ENCODE measurements at places on chromosomes 11 and 22. TPM values are rescaled to one million over a fixed set of nuclear protein-coding genes. Genes with fewer than 3 reads are reported as not detected.

- no peak overlapping the region for H3K27ac ChIP-seq
- H3K27me3 ChIP-seq = no peaks in the 10 kb centered on the region
- no peak overlapping the region for H3K4me3 ChIP-seq
- DNase-seq = no peak
- peaks cover 5% of the 10 kb centered on the region for H3K36me3 ChIP-seq
These were observed 13.0 kb downstream of the CLPB start for GRCh38 chr11:72421351-72421750.

- no peak overlapping the region for H3K4me3 ChIP-seq
- H3K4me1 ChIP-seq = peaks cover 87% of the 10 kb centered on the region
- peaks cover 42% of the 10 kb centered on the region for H3K36me3 ChIP-seq
- no peaks in the 10 kb centered on the region for H3K27me3 ChIP-seq
- no peak for DNase-seq
- H3K27ac ChIP-seq = peak overlapping the region; percentile 99
These were observed 7.8 kb downstream of the PIK3IP1 start for GRCh38 chr22:31284281-31285155.

- H3K4me3 ChIP-seq = no peak overlapping the region
- H3K27me3 ChIP-seq = peaks cover 3% of the 10 kb centered on the region
- no peak for DNase-seq
These were observed 110.9 kb upstream of the MPPED2 start for GRCh38 chr11:30697032-30697431.

Gene PHF21B
- total RNA-seq = not detected

Gene ART5
- total RNA-seq = not detected

Data from activated naive CD8-positive, alpha-beta T cell treated with anti-CD3 and anti-CD28 coated beads for 36 hours (primary cell).